ENCODE measurements at places on chromosomes 11 and 22. TPM values are rescaled to one million over a fixed set of nuclear protein-coding genes. Genes with fewer than 3 reads are reported as not detected.

The TMA7B gene
- not detected for total RNA-seq

The ASCL2 gene
- total RNA-seq: not detected

The SLC22A6 gene
- total RNA-seq: not detected

The MPZL2 gene
- 148 TPM for total RNA-seq

The GLYAT gene
- total RNA-seq: not detected

The NCAPH2 gene
- total RNA-seq: 47.6 TPM

The FJX1 gene
- total RNA-seq: 26.9 TPM

The OR10G8 gene
- total RNA-seq: not detected

The CSF2RB gene
- 8.9 TPM for total RNA-seq

The NCAM1 gene
- 0.32 TPM for total RNA-seq

The TOB2 gene
- total RNA-seq: 25.4 TPM

The SCO2 gene
- total RNA-seq: 1.8 TPM

The RNF214 gene
- total RNA-seq: 8.6 TPM

The BIRC3 gene
- 3.5 TPM for total RNA-seq

The SLC6A5 gene
- total RNA-seq: not detected

The MS4A15 gene
- total RNA-seq: not detected

The FOLR1 gene
- total RNA-seq: not detected

The OR52A1 gene
- not detected for total RNA-seq

The KIF18A gene
- total RNA-seq: 8.3 TPM

The GANAB gene
- total RNA-seq: 272 TPM

The BCO2 gene
- total RNA-seq: 1.8 TPM

The OR8B3 gene
- not detected for total RNA-seq

The CHCHD10 gene
- total RNA-seq: 11.3 TPM

The APOL6 gene
- 8.7 TPM for total RNA-seq

The KDM4E gene
- not detected for total RNA-seq

The FREY1 gene
- 0.88 TPM for total RNA-seq

The HBE1 gene
- total RNA-seq: not detected

The C22orf31 gene
- total RNA-seq: not detected

The FAM181B gene
- 0.04 TPM for total RNA-seq

The HTATIP2 gene
- 52.8 TPM for total RNA-seq

The BTBD18 gene
- not detected for total RNA-seq

The FAM180B gene
- not detected for total RNA-seq

The KMT5B gene
- total RNA-seq: 23.6 TPM

The SLC35E4 gene
- 29.7 TPM for total RNA-seq

The DDX25 gene
- total RNA-seq: not detected

The TRPC6 gene
- 0.04 TPM for total RNA-seq

The KRTAP5-1 gene
- not detected for total RNA-seq

All from pulmonary artery endothelial cell (primary cell).